ENCODE measurements at places on chromosomes 7 and 10.

- DNase-seq = no peak
These were observed 76.9 kb upstream of the ANK3 start for GRCh38 chr10:60466267-60467201.

DNA sequence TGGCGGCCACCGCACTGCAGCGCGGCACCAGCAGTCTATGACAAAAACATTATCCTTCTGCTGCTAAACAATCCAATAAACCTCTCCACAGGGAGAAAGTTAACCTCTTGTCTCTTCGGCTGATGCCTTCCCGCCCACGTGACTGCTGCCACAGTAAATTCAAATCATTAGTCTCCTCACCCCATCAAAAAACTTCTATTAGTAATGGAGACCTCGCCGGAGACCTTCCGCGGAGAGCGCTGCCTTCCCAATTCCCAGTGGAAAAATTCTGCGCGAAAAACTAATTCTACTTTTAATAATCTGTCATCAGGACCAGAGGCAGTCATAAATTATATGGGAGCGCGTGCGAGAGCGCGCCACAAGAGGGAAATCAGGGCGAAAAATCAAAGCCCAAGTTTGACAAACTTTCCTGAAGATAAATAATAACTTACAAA is 90.0 kb upstream of the PAX2 start:
- no peak for DNase-seq

DNA sequence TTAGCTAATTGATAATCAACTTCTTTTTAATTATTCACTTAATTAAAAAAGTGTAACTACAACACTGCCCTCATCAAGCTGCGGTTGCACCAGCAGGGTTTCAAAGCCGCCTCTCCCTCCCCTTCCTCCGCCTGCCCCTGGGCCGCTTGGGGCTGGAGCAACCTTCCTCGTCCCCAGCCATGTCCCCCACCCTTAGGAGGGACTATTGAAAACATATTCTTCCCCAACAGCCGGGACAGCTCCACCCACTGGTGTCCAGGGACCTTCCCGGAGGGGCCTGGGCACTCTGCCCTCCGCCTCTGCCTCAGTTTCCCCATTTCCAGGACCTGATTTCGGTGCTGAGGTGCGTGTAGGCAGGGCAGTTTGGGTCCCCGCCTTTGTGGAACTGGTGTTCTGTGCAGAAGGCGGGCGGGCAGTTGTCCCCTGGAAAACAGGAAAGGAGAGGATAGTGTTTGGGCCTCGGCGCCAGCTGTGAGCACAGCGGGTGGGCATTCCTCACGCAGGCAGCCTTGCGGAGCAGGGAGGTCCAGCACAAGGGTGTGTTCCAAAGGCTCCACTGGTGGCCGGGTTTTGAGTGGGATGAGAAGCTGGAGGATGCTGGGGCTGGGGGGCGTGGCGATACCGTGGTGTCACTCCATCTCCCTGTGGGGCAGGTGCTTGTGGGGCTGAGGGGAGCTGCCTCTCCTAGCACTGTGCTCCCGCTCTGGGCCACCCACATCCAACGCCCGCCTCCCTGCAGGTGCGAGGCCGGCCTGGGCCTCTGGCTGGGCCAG is 15.7 kb downstream of the UNCX start:
- peak; percentile 32 for DNase-seq

DNA sequence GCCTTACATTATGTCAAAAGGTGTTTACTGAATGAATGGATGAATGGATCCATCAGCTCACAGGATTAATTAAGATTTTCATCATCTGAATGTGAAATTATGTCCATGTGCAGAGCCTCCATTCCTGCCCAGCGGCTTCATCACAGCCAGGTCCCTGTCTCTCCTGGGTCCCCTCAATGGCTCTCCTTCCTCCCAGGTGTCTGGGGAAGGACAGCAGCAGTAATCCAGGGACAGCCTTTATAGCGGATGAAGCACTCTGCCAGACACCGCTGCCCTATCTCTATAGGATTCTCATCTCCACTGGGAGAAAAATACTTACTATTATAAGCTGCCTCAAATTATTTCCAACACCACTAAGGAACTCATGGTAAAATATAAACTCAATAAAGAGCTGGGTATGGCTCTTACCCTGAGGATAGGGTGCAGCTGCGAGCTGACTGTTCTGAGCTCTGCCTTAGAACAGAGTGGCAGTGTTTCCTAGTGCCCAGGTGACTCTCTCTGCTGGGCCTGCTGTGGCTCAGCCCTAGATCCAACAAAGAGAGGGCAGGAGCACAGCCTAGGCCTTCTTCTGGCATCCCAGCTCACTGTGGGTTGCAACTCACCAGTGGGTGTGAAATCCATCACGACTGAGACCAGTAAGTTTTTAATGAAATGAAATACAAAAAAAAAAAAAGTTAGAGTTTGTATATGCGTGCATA is 38.3 kb downstream of the GPRIN2 start:
- DNase-seq = peak; percentile 67

GRCh38 chr10:29486433-29486832 is 148.3 kb downstream of the SVIL start:
- DNase-seq = no peak

DNA sequence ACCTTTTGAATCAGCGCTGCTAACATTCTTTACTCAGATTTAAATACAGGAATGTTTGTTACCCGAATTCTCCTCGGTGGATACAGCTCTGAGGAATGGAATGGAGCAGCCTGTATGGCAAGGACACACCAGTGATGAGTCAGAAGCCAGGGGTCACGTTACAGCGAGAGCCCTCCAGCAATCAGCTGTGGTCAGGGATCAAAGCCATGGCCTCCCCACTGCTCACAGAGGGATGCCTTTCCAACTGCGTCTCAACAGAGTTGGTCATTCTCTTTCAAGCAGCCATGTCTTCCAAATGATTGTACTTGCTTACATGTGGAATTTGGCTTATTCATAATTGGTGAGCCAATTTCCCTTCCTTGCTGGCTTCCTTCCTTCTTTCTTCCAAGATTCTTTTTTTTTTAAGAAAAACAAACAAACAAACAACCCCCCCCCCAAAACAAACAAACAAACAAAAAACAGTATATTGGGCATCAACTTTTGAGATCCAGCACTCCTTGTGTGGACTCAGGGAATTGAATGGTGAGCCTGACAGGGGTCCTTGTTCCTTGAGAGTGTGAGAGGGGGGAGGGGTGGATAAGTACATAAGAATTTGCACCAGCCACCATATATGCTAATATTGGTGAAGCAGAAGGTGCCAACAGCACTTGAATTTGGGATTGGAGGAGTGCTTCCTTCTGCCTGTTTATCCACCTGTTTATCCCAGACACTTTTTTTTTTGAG is 100.2 kb downstream of the ATXN7L1 start:
- DNase-seq = no peak

DNA sequence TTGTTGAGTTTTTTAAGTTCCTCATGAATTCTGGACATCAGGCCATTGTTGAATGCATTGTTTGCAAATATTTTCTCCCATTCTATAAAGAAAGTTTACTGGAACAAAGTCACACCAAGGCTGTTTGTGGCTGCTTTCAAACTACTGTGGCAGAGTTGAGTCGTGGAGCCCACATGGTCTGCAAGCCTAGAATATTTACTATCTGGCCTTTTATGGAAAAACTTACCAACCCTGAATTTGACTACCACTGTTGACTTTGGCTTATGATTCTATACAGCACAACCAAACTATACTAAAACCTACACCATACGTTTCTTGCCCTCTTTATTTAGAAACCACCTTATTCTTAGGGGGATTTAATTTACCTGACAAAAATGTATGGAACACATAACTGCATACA is 239.1 kb downstream of the KCNMA1 start:
- no peak for DNase-seq

- peak; percentile 39 for DNase-seq
These were observed 208.0 kb upstream of the PPP2R2D start for GRCh38 chr10:131692686-131693334.

GRCh38 chr7:140297192-140297591 is 101.1 kb downstream of the SLC37A3 start:
- DNase-seq = no peak

- DNase-seq = no peak
These were observed 181.7 kb downstream of the HECW1 start for GRCh38 chr7:43294080-43294630.

DNA sequence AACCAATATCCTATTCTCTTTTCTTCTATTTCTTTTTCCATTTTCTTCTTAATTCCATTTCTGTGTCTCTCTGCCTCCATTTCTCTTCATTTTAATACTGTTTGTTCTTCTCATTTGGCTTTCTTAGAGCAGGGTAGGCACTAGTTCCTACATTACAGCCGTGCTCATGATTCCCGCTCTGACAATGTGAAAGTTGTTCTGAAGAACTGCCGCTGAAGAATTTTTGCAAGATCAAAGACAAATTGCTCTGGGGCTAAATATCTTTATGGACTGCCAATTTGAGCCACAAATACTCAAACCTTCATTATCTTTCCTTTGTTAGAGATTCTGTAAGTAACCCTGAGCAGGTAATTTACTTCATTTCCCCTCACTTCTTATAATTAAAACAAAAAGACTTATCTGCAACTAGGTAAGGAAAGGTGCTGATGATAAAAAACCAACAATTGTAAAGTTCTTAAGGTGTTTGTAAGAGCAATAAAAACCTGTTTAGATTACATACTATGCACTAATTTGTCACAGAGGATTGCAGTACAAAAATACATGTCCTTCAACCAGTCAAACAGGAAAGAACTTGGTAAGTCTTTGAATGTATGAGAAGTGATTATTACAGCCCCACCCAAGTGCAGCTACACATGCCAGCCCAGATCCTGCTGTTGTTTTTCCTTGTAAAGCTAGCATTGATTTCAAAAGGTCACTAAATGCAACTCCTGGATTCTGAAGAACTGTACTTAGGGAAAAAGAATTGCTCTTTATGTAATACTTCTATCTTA is 127.5 kb downstream of the COL28A1 start:
- DNase-seq = no peak

- no peak for DNase-seq
These were observed 701.4 kb downstream of the PARD3 start for GRCh38 chr10:34113504-34114225.

GRCh38 chr10:103281753-103282152 is 4.8 kb downstream of the INA start:
- no peak for DNase-seq

DNA sequence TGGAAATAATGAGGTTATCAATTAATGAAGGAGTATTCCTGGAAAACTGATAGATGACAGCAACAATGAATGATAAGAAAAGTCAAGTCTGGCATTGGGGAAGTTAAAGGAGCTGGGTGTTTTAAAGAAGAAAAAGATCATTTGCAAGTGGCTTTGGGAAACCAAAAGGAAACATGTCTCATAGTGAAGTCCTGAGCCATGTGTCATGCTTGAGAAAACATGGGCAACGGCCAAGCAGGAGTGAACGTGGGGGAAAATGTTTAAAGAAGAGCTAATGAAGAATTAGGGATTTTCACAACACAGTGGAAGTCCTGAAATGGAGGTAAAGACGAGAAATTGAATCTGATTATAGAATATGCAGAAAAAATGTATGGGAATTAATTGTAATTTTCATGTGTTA is 1383.2 kb upstream of the CELF2 start:
- DNase-seq = no peak

GRCh38 chr10:49001870-49002672 is 62.4 kb upstream of the LRRC18 start:
- DNase-seq = no peak
